ENCODE measurements at places on chromosomes 6 and 20.

DNA sequence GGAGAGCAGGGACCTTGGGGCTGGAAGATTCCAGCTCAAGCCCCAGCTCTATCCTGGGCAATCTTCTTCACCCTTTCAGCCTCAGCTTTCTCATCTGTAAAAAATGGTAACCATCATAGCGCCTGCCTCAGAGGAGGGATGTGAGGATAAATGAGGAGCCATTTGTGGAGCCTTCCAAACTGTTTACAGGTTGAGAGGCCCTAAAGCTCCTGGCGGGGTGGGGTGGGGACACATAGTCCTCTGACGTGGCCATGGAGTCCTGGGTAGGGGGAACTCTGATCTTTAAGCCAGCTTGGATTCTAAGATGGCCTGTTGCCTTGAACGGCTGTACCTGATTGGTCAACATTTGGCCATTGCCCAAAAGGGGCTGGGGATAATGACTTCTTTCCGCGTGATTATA lies 111.1 kb downstream of the TOX2 start:
- DNase-seq = no peak

- DNase-seq = no peak
Observed at GRCh38 chr20:49727894-49728885, 14.5 kb upstream of the B4GALT5 start.

DNA sequence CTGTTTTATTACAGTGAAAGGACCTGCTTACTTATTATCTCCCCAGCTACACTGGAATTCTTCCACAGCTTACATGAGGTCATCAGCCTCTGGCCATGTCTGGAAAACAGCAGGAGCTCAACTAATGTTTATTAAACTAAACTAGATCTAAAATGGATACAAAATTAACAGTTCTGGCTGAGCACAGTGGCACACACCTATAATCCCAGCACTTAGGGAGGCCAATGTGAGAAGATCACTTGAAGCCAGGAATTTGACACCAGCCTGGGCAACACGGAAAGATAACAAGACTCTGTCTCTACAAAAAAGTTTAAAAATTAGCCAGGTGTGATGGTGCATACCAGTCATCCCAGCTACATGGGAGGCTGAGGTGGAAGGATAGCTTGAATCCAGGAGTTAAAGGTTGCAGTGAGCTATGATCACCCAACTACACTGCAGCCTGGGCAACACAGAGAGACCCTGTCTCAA lies 220.8 kb upstream of the MARCKS start:
- no peak for DNase-seq

DNA sequence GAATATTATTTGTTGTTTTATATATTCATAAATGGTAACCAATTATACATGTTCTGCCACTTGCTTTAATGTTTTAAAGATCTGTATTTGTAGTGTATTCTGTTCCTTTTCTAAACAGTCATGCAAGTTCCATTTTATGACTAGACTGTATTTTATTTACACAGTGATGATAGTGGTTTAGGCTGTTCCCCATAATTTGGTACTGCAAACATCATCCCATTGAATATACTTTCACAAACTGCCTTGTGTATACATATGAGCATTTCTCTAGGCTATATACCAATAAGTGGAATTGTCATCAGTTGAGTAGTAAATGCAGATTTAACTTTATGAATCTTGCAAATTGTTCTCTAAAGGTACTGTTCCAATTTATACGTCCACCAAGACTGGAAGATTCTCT lies 738.0 kb downstream of the EPHA7 start:
- DNase-seq = no peak

- DNase-seq = no peak
Observed at GRCh38 chr6:16324184-16324583, 85.8 kb downstream of the GMPR start.

DNA sequence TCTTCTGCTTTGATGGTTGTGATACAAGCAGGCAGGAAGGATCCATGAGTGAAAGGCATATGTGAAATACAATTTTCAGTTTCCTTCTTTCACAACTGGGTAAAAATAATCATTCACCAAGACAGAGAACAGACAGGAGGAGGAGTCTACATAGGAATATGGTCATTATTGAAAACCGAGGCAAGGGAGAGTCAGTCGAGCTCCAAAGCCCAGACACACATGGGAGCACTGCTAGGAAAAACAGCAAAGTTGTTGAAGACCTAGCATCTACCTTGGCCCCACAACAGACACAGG lies 260.6 kb downstream of the ERMARD start:
- DNase-seq = no peak

GRCh38 chr6:2714111-2714895 lies 36.4 kb downstream of the MYLK4 start:
- no peak for DNase-seq
